ENCODE measurements at places on chromosomes 5 and 9. TPM values are rescaled to one million over a fixed set of nuclear protein-coding genes. Genes with fewer than 3 reads are reported as not detected.

CER1 gene
- not detected for total RNA-seq

RHOBTB3 gene
- 3.8 TPM for total RNA-seq

SLCO6A1 gene
- total RNA-seq, result not detected

SAPCD2 gene
- total RNA-seq, result 0.19 TPM

GHR gene
- total RNA-seq, result not detected

DNA sequence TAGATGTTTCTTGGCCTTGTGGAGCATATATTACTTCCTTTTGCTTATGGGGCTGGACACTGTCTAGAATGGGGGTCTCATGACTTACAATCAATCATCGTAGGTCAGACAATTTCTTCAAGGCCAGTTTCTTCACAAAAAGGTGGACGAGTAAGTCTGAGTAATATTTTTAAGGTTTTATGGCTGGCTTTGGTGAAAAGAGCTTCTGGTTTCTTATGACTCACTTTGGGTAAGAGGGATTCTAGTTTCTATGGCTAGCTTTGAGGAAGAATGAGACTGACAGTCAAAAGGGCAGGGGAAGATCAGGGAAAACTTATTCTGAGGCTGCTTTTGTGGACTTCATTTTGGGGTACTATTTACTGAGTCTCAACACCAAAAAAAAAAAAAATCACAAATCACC lies 2067.2 kb upstream of the C9orf72 start:
- DNase-seq, result no peak

DNA sequence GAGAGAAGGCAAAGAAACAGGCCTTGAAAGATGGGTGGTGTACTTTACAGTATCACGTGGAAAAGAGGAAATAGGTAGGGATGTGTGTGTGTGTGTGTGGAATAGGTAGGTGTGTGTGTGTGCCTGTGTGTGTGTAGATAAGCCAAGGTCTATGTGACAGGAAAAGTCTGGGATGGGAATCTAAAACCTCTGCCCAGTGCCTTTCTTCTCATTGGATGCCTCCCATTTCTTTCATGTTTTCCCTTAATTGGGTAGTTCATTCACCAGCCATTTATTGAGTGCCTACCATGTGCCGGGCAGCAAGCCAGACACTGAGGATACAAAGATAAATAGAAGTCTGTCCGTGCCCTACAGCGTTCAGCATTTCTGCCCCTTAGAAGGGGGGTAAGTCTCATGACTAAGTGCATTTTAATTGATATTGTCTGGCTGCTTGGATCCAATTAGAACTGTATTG lies 1.0 kb downstream of the URM1 start:
- DNase-seq, result no peak

DNA sequence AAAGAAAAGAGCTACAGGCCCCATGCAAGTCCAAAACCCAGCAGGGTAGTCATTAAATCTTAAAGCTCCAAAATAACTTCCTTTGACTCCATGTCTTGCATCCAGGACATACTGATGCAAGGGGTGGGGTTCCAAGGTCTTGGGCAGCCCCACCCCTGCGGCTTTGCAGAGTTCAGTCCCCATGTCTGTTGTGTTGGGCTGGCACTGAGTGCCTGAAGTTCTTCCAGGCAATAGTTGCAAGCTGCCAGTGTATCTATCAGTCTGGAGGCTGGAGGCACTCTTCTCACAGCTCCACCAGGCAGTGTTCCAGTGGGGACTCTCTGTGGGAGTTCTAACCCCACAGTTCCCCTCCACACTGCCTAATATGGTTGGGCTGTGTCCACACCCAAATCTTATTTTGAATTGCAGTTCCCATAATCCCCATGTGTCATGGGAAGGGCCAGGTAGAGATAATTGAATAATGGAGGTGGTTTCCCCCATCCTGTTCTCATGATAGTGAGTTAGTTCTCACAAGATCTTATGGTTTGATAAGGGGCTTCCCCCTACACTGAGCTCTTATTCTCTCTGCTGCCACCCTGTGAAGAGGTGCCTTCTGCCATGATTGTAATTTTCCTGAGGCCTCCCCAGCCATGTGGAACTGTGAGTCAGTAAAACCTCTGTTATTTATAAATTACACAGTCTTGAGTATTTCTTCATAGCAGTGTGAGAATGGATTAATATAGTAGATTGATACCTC lies 237.5 kb upstream of the ADRA1B start:
- DNase-seq, result no peak

- DNase-seq, result peak; percentile 24
These were observed 63.2 kb downstream of the ACER2 start for GRCh38 chr9:19471737-19472648.
